ENCODE measurements at places on chromosomes 1 and 21. TPM values are rescaled to one million over a fixed set of nuclear protein-coding genes. Genes with fewer than 3 reads are reported as not detected.

- DNase-seq: peak; percentile 79
Measured at GRCh38 chr1:88060750-88061491, 623.2 kb upstream of the PKN2 start.

DNA sequence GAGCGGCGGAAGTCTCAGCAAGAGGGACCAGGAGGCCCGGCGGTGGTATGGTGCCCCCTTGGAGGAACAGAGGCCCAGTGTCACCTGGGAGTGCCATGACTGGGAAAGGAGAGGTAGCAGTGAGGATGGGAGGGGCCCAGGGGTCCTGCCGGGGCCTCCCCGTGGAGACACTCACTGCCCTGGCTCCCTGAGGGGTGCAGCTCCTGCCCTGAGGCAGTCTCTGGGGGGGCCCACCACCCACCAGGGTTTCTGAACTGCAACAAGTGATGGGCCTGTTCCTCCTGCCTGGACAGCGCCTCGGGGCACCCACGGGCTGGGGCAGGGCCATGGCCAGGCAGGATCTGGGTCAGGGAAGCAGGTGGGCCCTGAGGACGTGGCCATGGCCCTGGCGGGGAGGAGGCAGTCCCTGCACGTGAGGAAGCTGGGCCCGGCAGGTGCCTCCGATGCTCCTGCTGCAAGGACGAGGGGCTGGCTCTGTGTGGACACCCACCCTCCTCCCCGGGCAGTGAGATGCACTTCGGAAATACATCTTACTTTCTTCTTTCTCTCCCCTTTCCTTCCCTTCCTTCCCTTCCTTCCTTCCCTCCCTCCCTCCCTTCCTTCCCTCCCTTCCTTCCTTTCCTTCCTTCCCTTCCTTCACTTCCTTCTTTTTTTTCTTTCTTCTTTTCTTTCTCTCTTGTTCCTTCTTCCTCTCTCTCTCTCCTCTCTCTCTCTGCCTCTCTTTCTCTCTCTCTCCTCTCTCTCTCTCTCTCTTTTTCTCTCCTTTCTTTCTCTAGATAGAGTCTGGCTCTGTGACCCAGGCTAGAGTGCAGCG, 66.6 kb downstream of the MORN1 start:
- DNase-seq: no peak

DNA sequence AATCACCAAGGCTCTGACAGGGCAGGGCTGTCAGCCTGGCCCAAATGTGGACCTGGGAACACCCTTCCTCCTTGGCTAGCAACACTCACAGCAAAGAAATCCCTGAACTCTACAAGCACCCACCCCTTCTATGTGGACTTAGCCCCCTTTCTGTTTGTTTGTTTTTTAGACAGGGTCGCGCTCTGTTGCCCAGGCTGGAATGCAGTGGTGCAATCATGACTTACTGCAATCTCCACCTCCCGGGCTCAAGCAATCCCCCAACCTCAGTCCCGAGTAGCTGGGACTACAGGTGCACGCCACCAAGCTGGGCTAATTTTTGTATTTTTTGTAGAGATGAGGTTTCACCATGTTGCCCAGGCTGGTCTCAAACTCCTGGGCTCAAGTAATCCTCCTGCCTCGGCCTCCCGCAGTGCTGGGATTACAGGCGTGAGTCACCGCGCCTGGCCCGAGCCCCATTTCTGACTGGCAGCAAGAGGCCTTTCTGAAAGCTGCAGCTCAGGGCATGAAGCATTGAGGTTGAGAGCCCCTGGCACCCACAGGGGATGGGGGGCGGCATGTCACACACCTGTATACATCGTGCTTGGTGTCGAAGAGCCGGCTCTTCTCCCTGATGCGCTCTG, 16.2 kb downstream of the RIPK4 start:
- no peak for DNase-seq

GRCh38 chr1:111669268-111669667, 49.7 kb downstream of the RAP1A start:
- no peak for DNase-seq

- no peak for DNase-seq
Measured at GRCh38 chr1:15802234-15802965, 5.0 kb downstream of the UQCRHL start.

GRCh38 chr1:228978484-228979324, 243.4 kb downstream of the RHOU start:
- DNase-seq: peak; percentile 54

GRCh38 chr21:28127175-28127785, 865.4 kb downstream of the LTN1 start:
- DNase-seq: no peak

- no peak for DNase-seq
Measured at GRCh38 chr1:231432996-231433395, 10.9 kb upstream of the EGLN1 start.

- DNase-seq: no peak
Measured at GRCh38 chr1:238139713-238140112, 249.0 kb upstream of the ZP4 start.

DNA sequence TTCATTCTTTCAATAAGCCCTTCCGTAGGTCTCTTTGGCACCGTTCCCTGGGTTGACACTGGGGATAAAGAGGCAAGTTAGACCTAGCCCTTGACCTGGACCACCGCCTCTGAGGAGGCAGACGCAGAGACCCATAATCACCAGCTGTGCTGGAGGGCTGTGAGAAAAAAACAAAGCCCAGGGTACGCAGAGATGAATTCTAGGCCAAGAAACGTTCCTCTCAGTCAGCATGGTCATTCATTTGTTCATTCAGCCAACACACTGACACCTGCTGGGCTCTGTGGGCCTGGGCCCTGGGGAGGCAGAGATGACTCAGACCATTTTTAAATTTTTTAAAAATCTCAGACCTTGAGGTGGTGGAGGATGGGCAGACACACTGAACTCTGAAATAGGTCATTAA, 26.3 kb upstream of the TRABD2B start:
- DNase-seq: no peak

- DNase-seq: peak; percentile 14
Measured at GRCh38 chr1:84756455-84757082, 66.3 kb upstream of the SSX2IP start.

GRCh38 chr1:205260948-205261732, 33.4 kb downstream of the TMCC2 start:
- DNase-seq: no peak

- DNase-seq: no peak
Measured at GRCh38 chr1:221074332-221074731, 195.1 kb downstream of the HLX start.

DNA sequence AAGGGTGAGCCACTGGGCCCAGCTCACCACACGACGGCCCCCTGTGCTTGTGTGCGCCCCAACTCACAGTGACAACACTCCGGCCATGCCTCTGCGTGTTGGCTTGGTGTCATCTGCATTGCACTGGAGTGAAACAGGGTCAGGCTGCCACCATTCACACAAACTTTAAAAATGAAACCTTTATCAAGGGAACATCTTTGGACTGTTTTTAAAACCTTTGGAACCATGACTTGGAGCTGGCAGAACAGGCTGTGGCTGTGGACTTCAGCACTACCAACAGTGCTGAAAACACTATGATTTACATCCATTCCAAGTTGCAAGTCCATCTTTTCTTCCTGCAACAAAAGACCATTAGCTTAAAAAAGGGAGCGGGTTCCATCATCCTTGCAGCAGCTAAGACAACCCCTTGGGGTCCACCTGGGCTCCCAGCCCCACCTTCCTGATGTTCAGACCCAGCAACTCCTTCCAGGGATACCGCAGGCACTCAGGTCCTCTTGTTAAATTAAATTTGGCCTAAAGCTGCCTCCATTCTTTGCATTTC, 25.6 kb downstream of the POFUT2 start:
- DNase-seq: no peak

GRCh38 chr1:9890224-9890731, 19.8 kb downstream of the CTNNBIP1 start:
- DNase-seq: peak; percentile 86

DNA sequence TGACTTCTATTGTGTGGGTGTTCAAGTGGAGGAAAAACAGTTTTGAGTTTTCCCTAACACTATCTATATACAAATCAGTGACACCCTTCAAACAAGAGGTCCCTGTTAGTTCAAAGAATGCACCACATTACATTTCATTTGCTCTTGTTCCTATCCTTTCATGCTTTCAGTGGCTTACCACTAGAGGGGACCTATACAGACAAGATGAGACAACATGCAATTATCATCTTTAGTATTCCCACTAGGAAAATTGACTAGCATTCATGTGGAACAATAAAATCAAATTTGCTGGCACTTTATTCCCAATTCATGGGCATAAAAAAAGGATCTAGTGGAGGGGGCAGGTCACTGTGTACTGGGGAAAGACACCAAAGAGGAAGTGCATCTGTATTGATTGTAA, 13.3 kb upstream of the SIPA1L2 start:
- DNase-seq: no peak

- no peak for DNase-seq
Measured at GRCh38 chr1:107362468-107363140, 221.8 kb downstream of the NTNG1 start.

- DNase-seq: peak; percentile 6
Measured at GRCh38 chr21:38631676-38632075, 133.4 kb upstream of the ERG start.

DNA sequence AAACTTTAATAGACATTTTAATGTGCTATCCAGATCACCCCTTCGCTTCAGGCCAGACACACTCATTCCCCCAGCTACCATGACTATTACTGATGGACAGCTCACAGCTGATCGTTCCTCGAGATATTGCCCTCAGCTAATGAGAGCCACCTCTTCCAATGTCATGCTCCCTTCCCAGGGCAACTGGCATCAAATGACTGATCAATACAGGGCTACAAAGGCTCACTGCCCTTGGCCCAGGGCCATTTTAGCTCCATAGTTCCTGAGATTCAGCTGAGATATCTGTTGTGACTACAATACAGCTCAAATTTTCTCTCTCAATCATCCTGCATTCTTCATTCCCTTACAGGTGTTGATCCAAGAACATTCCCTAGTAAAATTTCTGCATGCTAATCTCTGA, 104.5 kb upstream of the PKN2 start:
- DNase-seq: no peak

DNA sequence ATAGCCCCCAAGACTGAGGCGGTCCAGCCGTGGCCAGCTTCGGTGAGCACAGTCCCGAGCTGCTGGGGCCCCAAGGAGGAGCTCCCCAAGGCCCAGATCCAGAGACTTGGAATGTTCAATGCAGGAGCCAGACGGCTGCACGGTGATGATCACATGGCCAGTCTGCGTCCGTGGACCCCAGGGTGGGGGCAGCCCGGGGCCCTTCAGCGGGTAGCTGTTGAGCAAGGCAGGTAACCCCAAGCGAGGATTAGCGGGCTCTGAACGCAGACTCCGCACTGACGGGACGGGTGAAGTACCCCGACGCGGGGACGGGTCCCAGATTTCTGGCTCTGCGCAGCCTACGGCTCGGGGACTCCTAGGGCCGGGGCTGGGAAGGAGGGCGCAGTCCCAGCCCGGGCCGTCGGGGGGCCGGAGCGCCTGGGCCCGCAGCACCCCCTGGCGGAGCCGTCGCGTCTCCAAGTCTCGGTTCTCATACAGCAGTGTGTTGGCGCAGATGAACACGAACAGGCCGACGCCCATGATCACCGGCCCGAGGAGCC, 2.7 kb downstream of the TMEM200B start:
- peak; percentile 52 for DNase-seq

- peak; percentile 33 for DNase-seq
Measured at GRCh38 chr1:12541274-12542137, 76.5 kb downstream of the DHRS3 start.

GRCh38 chr21:25956993-25957714, 213.4 kb downstream of the APP start:
- peak; percentile 81 for DNase-seq

DNA sequence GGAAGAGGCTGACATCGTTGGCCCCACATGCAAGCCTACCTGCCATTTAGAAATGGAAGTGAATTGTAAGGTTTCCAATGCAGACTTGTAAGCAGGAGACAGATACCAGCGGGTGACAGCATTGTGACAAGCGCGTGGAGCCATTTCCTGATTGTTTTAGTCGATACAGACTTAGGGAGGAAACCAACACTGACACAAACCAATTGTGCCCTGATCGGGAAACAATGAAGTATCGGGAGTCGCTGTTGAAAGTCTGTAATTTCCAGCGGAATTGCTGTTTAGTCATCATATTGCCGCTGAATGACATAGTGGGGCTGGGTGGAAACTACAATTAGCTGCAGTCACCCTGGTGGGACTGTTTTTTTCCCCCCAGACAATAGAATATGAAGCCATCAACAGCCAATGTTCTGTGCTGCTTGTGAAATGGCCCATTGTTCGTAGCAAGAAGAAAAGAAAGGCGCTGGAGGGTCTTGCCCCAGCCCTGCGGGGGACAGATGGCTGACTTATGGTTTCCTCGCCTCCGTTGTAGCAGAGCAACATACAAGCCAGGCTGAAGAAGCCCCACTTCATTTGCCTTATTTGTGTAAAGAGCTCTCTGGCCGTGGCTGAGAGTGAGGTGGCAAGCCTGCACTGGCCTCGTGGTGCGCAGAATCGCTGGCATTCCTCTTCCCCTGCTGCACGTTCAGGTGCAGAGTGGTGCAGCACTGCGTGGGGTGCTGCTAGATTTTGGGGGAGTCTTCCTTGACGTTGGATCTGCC, 462.7 kb downstream of the CAMTA1 start:
- no peak for DNase-seq

DNA sequence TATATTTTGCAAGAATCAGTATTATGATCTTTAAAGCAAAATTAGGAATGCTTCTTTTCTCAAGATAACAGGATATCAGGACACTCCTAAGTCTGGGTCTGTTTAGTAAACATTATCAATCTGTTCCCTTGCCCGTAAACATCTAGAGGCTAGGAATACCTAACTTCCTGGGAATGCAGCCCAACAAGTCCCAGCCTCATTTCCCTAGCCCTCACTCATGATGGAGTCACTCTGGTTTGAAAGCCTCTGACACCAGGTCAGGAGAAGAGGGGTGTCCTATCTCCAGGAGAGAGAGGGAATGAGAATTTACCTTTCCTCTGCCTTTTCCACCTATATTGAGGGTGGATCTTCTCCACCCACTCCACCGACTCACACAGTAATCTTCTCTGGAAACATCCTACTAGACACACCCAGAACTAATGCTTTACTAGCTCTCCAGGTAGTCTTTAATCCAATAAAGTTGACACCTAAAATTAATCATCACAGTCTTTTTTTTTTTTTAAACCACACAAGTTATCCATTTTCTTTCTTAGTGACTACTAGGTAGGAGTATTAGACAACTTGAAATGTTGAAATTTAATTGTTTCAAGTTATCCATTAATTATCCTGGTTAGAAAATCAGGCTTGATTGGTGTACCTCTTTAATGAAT, 659.3 kb downstream of the USP25 start:
- DNase-seq: no peak

LRRC3 gene
- total RNA-seq: 5.9 TPM

GBP3 gene
- total RNA-seq: 0.09 TPM

RAB4A gene
- 43.2 TPM for total RNA-seq

PTTG1IP gene
- 218 TPM for total RNA-seq

RWDD3 gene
- 13.8 TPM for total RNA-seq

SLC26A9 gene
- 2.9 TPM for total RNA-seq

KIF21B gene
- total RNA-seq: 3.5 TPM

ZNF691 gene
- 22.6 TPM for total RNA-seq

ZNF593OS gene
- not detected for total RNA-seq

C1orf141 gene
- not detected for total RNA-seq

ROR1 gene
- total RNA-seq: 28.0 TPM

CTPS1 gene
- total RNA-seq: 18.7 TPM

MAP3K21 gene
- 1.8 TPM for total RNA-seq

DNAJC8 gene
- total RNA-seq: 51.9 TPM

AQP10 gene
- total RNA-seq: 4.8 TPM

KIAA1614 gene
- total RNA-seq: 1.3 TPM

LCE1B gene
- total RNA-seq: not detected

USF1 gene
- 110 TPM for total RNA-seq

FBXO44 gene
- total RNA-seq: 58.8 TPM

RIIAD1 gene
- total RNA-seq: not detected

TSPAN2 gene
- 26.6 TPM for total RNA-seq

Measured in cardiac muscle cell (in vitro differentiated cells and primary cell).